ENCODE measurements at places on chromosomes 2 and 18. TPM values are rescaled to one million over a fixed set of nuclear protein-coding genes. Genes with fewer than 3 reads are reported as not detected.

DNA sequence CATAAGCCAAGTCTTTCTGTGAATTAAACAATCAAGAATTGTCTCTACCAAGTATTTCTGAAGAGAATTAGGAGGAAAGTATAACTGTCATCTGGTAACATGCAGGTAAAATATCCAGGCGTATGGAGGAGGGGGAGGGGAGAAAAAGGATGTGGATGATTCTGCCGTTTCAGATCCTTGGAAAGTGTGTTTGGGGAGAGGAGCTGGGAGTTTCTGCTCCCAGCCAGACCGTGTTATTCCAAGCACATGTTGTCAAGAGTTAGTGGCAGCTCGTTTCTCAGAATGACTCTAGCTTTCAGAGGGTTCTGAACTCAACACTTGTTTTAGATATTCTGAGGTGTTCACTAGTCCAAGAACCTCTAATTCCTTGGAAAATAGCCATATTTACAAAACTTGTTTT, 137.6 kb downstream of the FAM124B start:
- no peak for DNase-seq

DNA sequence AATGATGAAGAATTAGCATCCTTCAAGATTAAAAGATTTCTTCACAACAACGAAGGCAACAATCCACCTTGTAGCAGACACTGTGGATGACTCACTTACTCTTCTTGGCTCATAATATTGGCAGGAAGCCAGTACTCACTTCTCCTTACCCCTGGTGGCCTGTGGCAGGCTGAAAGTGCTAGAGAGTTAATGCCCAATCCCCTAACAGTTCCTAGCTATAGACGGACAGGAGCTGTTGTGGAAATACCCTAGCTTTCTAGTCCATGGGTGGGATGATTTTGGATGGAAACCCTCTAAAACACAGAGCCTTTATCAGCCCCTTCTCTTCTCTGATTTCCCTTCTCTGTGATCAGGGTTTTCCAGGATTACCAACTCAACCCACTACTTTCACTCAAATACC, 128.6 kb upstream of the NYAP2 start:
- no peak for DNase-seq

The LRATD1 gene
- 3.1 TPM for total RNA-seq

GRCh38 chr2:105852066-105852465, 107.4 kb downstream of the NCK2 start:
- no peak for DNase-seq

The GCKR gene
- not detected for total RNA-seq

DNA sequence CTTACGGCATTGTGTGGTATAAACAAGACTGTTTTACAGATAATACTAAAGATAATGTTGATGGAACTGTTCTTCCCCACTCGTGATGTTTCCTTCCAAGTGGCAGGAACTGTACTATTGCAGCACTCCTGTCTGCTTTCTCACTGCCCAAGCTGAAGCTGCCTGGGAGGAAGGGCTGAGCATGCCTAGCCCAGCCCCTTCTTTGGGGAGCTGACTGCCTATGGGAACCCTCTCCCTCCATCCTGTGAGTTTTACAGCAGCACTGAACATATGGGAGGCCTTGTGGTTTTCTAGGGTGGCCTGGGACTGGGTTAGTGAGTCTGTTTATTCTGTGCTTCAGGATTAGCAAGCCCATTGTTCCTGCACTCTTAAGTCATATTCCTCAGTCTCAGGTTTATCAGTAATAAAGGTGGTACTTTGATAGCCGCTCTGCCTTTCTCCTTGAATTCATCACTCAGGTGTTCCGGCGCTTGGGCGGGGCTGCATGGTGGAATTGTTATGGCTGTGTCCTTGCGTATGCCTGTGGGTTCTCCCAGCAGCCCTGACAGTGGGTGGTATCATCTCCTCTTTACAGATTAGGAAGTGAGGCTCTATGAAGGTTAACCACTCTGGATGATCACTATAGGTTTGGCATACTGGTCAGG, 379.7 kb downstream of the PTPRM start:
- no peak for DNase-seq

GRCh38 chr2:8709611-8710010, 27.8 kb downstream of the ID2 start:
- DNase-seq: no peak

DNA sequence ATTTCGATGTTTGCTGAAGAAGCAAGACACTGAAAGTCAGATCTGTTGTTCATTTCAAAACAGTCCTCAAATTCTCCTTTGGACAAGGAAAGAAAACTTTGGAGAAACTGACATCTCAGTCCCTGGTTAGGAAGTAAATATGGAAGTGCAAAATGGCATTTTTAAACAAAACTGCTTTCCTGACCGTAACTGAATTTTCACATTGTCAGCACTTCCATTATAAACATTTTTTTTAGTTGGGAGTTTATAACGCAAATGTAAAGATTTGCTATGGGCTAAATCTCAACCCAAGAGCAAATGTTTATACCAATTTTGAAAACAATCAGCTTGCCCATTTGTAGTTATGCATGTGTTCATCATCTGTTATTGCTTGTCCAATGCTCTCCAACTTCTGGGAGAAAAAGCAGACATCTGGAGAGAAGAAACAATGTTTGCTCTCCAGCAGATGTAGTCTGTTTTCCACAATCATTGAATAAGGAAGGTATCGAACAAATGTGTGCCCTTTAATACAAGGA, 520.1 kb downstream of the ARHGAP15 start:
- DNase-seq: no peak

Measured in left ventricle myocardium inferior (tissue), 1 donor.